ENCODE measurements at places on chromosomes 4 and X.

DNA sequence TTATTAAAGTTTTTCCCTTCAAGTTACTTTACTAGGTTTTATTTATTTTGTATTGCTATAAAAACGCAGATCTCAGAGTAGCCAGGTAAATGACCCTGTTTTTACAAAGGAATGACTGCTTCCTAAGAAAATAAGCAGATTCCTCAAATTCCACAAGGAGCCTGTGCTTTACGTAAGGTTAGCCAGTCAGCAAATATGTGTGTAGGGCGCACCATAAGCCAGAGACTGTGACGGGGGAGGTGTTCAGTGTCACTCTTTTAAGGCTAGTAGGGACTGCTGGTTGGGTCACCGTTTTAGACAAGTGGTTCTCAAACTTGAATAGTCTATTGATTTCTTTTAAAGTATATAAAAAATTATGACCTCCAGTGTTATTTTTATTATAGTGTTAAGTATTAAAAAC, 119.9 kb downstream of the ANK2 start:
- DNase-seq = no peak

- no peak for DNase-seq
Observed at GRCh38 chrX:22912616-22913015, 87.1 kb upstream of the DDX53 start.

DNA sequence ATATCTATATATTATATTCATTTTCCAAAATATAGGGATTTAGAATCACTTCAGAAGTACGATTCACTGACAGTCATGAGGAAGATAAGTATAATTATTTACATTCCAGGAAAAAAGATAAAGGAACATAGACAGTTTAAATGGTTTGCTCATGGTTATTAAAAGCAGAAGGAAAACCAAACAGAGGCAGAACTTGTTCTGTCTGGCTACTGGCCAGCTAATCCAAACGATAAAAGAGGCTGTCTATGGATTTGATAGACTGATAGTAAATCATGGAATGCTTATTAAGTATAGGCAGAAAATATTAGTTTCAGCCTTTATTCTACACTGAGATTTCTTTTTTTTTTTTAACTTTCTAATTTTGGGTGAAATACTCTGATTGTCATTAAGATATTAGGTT, 50.2 kb downstream of the RPGR start:
- DNase-seq = no peak

GRCh38 chrX:115560978-115561604, at the start of gene PLS3:
Gene PLS3 (plus strand): TSS chrX:115561174. CDS start chrX:115610251, 49,077 bp downstream.
- DNase-seq = no peak

DNA sequence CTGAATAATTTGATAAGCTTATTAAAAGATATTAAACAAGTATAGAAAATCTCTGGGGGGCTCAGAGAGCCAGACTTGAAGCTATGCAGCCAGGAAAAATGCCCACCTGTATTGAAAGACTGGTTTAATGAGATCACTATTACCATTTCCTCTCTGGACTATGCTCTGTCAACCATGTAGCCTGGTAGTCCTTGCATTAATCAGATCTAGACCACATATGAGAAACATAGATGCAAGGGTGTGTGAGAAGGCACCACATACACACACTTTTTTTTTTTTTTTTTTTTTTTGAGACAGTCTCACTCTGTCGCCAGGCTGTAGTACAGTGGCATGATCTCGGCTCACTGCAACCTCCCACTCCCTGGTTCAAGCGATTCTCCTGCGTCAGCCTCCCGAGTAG, 75.9 kb upstream of the ATP8A1 start:
- no peak for DNase-seq

- no peak for DNase-seq
Observed at GRCh38 chr4:44869222-44869882, 143.0 kb upstream of the GNPDA2 start.

DNA sequence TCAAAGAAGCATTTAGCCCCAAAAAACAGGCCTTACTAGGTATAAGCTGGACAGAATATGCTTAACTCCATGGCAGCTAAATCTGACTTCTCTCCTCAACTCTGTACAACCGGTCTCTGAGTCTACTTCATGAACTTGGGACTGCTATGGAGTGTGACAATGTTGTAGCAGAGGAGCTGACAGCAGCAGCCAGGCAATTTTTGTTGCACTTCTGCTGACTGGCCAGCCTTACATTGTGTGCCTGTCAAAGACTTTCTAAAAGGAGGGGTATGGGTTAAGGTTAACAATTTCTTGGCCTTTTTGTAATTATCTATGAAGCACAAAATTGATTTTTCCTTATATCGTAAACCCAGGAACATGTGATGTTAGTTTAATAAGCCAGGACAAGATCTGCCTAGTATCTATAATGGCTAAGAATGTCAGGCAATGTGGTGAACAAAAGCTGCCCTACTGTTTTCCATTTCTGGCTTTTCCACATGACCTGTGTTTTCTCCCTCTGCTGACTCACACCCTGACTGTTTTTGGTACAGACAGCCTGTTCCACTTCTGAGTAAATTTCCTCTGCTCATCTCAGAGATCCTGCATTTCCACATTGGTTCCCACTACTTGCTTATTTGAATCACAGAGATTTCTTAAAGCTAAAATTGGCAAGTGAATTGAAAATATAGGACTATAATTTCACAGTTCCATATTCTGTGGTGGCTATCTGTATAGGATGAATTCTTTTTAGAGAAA, 9.3 kb downstream of the NOX1 start:
- no peak for DNase-seq

DNA sequence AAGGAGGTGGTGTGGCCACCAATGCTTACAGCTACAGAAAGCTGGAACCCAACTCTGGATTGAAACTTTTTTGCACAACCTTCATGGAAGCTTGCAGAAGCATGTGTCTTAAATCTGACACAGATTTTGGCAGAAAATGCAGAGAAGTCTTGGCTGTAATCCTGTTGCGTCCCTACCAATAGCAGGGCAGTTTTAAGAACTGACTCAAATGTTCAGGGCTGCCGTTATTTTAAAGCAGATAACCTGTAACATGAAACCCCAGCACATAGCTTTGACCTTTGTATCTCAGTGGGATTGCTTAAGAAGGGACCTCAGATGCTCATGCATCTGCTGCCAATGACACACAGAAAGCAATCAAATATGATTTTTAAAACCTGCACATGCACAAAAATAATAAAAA, at the start of gene VEGFD:
Gene VEGFD (minus strand): TSS at position 110 of the 400 bp plus-strand sequence. CDS start 467 bp downstream, outside the sequence.
- DNase-seq = no peak

DNA sequence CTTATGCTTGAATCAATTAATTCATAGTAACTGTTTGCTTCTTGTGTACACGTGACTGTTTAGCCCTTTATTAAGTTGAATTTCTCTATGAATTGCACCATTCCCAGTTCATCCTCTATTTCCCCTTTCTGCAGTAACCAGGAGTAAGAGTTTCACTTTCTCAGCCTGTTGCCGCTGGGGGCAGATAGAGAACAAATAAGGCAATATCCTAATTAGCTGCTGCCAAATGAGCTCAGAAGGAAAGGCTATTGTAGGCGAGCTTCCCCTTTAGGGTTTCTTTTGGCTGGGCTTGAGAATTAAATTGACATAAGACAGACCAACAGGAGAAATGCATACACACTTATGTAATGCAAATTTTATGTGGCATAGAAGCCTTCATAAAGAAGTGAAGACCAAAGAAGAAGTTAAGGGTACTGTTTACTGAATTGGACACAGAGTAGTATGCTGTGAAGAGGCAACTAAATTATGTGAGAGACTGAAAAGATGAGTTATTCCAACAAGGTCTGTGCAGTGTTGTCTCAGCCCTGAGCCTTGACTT, 1594.7 kb downstream of the TECRL start:
- DNase-seq = no peak

- DNase-seq = no peak
Observed at GRCh38 chr4:73576381-73576780, 43.9 kb downstream of the RASSF6 start.

All from CD8-positive, alpha-beta T cell (primary cell).